Urinary bladder (tissue), 4 donors: ENCODE measurements at places on chromosomes 7 and 10. TPM values are rescaled to one million over a fixed set of nuclear protein-coding genes. Genes with fewer than 3 reads are reported as not detected.

DNA sequence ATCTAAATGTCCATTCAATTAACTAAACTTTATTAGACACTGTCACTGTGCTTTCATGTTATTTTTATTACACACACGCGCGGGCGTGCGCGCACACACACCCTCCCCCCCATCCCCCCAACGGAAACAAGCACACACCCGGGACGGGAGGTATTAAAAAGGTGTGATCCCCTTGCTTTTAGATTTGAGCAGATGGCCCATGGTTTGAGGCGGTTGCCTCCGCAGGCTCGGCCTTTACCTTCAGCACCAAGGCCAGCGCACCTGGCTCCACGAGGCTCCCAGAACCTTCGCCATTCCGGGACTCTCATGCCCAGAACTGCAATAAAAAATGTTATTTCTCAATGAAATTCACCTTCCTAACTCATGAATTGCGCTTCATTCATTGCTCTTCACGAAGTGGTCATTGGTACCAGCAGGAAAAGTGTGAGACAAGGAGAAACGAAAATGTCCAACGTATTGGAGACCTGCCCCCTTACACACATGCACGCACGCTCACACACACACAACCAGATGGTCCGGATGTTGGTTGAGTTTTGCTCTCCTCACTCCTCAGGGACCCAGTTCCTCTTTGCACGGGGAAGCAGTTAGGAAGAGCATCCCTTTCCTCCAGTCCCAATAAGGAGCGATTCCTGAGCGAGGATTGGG lies 20.8 kb upstream of the PTF1A start:
- DNase-seq = no peak

- no peak for DNase-seq
Measured at GRCh38 chr10:23439452-23439960, 631 bp downstream of the OTUD1 start.

GRCh38 chr10:118953598-118954393 lies 75.7 kb upstream of the NANOS1 start:
- DNase-seq = no peak

The BTBD16 gene
- 2.6 TPM for total RNA-seq

The TEX47 gene
- total RNA-seq = not detected

The CPA4 gene
- total RNA-seq = 3.8 TPM
